ENCODE measurements at places on chromosomes 3 and 15. TPM values are rescaled to one million over a fixed set of nuclear protein-coding genes. Genes with fewer than 3 reads are reported as not detected.

Gene LMAN1L
- 0.08 TPM for total RNA-seq

Gene EPM2AIP1
- 11.8 TPM for total RNA-seq

Gene PLSCR5
- total RNA-seq = not detected

Gene CDC25A
- 29.6 TPM for total RNA-seq

Gene PLCB2
- 13.3 TPM for total RNA-seq

Gene TBC1D2B
- 8.4 TPM for total RNA-seq

Gene ANKRD34C
- not detected for total RNA-seq

Gene CYP8B1
- 21.2 TPM for total RNA-seq

Gene THRB
- 10.8 TPM for total RNA-seq

- DNase-seq = no peak
Measured at GRCh38 chr3:45972534-45973402, 22.9 kb downstream of the FYCO1 start.

DNA sequence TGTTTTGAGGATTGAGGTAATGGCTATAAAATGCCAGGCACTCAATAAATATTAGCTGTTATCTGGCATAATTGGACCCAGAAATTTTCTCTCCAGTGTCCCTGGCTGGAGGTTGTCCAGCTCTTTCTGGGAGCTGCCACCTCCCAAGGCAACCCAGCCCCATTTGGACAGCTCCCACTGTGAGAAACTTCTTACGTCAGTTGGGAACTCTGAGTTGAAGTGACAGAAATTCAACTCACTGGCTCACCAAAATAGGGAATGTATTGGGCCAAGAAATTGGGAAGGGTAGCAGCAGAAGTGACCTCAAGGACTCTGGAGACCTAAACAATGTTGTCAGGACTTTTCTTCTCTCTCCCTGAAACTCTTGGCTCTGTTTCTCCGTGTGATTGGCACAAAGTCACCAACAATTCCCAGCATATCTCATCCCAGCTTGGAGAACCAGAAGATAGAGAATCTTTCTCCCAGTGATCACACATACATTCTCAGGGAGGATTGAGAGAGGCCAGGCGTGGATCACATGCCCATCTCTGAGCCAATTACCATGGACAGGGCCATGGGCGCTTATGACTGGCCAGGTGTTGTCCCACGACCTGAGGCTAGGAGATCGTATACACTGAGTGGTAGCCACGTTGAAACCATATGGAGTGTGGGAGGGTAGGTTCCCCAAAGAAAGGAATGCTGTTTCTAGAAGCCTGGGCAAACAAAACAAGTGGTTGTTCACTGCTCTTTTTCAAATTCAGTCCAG, 22.5 kb upstream of the HCN4 start:
- DNase-seq = no peak

DNA sequence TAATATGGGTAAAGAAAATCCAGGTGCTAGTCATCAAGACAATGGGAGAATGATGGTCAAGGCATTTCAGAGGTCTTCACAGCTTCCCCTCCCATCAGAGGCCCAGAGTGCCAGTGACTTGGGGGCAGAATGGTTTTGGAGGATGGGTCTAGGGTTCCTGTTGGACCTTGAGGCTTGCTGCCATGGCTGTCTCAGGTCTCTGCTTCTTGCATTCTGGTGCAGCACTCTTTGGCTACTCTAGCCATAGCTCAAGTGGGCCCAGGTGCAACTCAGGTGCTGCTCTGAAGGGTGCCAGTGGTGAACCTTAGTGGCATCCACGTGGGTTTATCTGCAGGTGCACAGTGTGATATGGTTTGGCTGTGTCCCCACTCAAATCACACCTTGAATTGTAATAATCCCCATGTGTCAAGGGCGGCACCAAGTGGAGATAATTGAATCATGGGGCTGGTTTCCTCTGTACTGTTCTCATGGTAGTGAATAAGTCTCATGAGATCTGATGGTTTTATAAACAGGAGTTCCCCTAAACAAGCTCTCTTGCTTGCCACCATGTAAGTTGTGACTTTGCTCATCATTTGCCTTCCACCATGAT, 48.5 kb upstream of the PEX5L start:
- DNase-seq = no peak

- no peak for DNase-seq
Measured at GRCh38 chr3:53109190-53109589, 21.0 kb downstream of the RFT1 start.

GRCh38 chr3:120524171-120524923, 71.8 kb upstream of the NDUFB4 start:
- DNase-seq = no peak

- DNase-seq = no peak
Measured at GRCh38 chr3:49568965-49569364, 14.7 kb downstream of the BSN start.

DNA sequence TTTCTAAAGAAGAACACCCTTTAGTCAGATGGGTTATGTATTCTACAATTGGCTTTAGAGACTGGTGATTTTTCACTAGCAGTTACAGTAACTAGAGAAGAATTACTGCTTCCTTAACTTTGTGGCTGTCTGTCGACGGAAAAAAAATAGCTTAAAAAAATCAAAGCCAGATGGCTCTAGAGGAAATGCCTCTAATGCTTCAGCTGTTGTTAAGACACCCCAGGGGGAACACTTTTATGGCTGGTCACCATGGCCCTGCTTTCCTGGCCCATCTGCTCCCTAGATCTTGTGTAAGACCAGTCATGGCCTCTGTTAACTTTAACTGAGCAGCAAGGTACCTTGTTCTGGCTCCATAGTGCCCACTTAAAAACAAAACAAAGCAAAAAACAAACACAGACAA, 198.6 kb upstream of the PLSCR5 start:
- no peak for DNase-seq

DNA sequence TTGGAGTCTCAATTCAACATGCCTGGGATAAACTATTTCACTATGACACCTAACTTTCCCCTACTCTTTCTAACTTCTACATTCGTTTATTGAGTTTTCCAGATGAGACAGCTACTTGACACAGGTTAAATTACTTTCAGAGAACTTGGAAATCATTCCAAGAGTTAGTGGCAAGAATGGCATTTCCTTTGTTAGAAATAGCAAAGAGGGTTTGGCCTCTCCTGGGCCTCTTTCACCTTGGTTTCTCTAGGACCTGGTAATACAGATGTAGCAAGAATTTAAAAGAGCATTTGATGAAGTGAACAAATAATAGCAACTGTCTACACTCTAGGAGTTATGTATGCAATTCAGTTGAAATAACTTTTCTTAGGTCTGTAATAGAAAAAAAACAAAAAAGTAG, 748.9 kb downstream of the MECOM start:
- DNase-seq = no peak

- DNase-seq = no peak
Measured at GRCh38 chr15:78811825-78812183, 540 bp upstream of the ADAMTS7 start.

GRCh38 chr3:38479431-38480092, 16.6 kb upstream of the EXOG start:
- peak; percentile 52 for DNase-seq

DNA sequence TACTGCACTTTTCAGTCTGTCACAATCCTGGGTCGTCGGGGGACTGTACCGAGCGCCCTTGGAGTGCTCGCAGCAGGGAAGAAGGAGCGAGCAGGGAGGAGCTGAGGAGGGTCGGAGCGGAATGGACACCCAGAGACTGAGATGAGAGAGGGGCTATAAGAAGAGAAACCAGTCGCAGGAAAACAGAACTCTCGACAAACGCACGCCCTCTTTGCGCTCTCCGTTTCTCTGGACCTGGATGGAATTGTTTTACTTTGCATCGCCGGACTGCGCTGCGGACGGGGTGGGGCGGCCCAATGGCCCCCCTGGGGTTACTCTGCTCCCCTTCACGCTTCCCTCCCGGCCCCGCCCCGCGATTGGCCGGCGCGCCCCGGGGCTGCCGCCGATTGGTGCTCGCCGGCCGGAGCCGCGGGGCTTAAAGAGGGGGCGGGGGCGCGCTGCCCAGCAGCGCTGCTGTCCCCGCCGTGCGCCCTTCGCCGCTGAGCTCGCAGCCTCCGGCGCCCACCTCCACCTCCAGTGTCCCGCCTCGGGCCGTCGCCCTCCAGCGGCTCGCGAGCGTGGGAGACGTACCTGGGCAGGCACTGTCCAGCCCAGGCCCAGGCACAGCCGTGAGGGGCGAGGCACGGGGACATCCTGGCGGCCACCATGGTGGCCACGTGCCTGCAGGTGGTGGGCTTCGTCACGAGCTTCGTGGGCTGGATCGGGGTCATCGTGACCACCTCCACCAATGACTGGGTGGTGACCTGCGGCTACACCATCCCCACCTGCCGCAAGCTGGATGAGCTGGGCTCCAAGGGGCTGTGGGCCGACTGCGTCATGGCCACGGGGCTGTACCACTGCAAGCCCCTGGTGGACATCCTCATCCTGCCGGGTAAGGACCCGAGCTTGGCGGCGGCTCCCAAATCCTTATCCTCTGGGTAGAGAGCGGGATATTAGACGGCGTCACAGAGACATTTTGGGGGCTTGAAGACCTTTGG, at the start of gene CLDN11:
Gene CLDN11 (plus strand): TSS at position 447 of the 977 bp plus-strand sequence. CDS start 199 bp downstream, at position 646.
- no peak for DNase-seq

DNA sequence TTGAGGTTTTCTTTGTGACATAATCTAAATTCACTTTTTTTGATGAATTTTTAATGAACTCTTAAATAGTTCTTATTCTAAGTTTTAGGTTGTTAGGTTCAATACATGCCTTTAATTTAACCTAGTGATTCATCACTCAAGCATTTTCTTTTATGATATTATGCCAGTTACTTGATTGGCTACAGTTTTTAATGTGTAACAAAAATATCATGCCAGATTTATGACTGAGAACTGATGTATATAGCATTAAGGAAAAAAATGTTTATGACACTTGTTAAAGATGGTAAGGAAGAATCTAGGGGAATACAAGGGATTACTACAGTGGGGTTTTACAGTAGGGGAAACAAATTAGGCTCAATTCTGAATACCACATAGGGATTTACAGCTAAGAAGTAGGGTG, 103.1 kb downstream of the VGLL3 start:
- DNase-seq = no peak

GRCh38 chr3:45174234-45174633, 28.1 kb upstream of the CDCP1 start:
- no peak for DNase-seq

DNA sequence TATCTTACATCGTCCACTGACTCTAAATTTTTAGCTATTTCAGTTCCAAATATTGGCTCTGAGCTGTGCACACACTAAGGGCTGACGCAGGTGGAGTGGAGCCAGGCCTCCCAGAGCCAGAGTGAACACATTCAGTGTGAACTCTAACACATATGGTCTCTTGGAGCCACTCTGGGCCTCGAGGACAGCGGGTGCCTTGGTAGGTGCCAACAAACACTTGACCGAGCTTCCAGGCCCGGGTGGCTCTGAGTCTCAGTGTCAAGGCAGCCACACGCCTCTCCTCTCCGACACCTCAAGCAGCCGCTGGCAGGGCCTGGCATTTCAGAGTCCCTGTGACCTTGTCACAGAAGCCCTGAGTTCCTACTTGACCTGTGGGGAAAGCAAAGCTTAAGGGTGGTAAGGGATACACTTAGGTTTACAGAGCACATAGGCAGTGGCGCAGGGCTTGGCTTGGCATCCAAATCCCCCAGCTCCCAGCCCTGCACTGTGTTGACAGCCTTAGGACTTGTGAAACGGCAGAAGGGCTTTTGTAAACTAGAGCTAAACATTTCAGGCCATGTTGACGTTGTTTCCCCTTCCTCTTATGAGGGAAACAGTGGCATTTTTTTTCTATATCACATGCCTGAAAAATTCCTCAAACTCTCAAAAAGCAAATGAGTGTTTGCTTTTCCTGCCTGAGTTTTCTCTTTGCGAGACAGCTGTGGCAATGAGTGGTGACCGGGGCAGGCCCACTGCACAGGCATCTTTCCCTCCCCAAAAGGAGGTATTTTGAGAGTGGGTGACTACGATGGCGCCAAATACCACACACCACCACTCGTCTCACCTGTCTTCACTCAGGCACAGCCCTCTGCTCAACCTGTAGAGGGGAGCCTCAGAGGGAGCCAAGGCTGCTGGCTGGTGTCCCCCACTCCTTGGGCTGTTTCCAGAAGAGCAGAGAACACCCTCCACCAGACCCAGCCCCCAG, 60.8 kb downstream of the DAPK2 start:
- DNase-seq = no peak

- no peak for DNase-seq
Measured at GRCh38 chr3:145673838-145674237, 487.1 kb downstream of the PLOD2 start.

DNA sequence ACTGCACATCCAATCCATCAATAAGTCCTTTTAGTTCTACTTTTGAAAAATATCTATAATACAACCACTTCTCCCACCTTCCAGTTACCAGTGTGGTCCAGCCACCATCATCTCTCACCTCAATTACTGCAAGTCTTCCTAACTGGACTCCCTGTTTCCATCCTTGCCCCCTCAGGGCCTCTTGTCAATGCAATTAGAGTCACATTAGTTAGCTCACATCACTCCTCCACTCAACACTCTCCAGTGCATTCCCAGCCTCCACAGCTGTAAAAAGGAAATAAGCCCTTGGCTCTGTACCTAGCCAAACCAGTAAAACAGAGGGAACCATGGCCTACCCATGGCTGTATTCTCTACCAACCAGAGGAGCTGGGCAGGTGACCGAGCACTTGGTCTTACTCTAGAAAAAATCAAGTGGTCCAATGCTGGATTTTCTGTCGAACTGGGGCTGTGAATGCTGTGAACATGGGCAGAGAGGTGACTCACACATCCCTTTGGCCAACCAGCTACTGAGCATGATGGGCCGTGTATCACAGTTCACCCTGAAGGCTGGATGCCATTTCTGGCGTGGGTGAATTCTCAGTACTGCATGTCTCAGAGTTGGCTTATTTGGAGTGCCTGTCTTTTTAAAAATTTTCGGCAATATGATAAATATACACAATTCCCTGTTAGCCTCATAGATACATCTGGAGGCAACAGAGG, 62.5 kb upstream of the C15orf61 start:
- no peak for DNase-seq

GRCh38 chr3:140736863-140737460, 59.1 kb downstream of the TRIM42 start:
- peak; percentile 54 for DNase-seq

DNA sequence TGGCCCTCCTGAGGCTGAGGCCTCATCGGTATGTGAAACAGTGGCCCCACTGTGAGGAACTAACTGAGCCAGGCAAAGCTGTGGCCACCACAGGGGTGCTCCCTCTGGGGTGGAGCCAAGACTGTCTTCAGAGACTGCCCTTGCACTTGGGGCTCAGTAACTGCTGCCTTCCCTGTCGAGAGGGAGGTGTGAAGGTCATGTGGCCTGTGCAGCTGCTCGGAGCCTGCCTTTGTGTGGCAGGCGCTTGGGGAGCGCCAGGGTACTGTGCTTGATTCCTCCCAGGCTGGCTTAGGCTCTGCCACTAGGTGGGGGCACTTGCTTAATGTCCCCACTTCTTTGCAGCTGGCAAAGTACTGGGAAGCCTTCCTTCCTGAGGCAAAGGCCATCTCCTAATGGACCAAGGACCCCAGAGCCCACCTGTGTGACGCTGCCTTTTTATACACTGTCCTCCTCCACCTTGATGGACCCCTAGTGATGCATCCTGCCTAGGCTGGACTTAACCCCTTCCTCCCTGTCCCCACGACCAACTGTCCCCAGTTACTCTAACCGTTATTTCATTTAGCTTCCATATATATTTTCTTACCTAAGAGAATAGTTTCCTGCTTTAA, 14.2 kb upstream of the SNX22 start:
- DNase-seq = no peak

All from liver (tissue), 10 donors.